ENCODE measurements at places on chromosomes 6 and 20.
A peak's percentile ranks its signal among the peaks of the same experiment; 100 is the strongest.

- DNase-seq: no peak
These were observed 55.6 kb upstream of the ZMYND8 start for GRCh38 chr20:47412083-47412482.

DNA sequence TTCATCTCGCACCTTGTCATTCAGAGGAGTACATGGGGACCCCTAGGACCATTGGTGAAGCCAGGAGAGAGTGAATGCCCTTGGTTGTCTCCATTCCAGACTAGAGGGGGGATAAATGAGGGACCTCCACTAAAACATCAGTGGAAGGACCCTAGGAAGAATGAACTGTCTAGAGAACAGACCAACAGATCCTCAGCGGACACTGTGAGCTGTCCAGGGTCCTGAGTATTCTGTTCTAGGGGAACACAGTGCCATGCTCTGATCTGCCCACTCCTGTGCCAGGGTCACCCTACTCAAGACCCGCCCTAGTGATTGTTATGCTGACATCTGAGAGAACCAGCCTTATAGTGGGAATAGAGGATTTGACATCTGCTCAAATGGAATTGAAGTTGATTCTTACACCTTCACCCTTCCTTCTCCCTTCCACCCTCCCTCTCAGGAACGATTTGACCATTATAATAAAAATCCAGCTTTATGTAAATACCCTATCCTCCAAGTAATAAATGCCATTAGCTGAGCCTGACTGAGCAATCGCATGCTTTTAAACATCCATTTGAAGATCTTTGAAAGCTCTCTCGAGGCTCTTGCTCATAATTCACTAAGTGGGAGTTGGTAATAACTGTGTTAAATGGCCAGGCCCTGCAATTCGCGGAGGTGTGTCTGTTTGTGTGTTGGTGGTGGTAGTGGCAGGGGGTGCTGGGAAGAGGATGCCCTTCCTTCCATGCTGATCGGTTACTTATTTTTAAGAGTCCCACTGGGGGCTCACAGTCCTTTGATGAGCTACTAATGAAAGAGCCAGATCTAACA, 43.6 kb upstream of the SLC32A1 start:
- DNase-seq: no peak

- no peak for DNase-seq
These were observed 107.0 kb downstream of the JARID2 start for GRCh38 chr6:15352845-15353244.

DNA sequence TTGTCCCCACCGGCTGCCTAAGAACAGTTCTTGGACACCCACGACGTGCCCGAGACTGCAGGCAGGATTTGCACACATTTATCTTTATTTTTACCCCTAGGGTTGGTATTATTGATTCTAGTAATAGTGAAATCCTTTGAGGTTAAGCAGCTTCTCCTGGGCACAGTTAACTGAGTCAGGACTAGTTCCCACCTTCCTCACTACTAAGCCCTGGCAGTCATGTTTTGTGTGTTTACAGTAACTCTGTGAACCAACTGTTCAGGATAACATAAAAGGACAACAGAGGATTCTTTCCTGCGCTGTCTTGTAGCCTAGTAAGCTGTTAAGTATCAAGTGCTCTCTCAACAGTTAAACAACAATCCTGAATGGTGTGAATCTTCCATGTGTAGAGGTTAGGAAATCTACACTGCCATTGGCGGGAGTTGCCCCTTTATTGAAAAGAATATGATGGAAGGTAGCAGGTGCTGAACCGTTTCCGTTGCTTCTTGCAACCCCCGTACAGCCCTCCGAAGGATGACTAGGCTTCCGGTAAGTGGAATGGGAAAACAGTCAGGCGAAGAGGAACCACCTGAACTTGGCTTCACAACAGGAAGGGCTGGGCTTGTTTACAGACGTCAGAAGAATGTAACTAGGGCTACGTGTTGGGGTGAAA, 979 bp upstream of the SOD2 start:
- DNase-seq: peak; percentile 63

GRCh38 chr6:115766745-115767462, 293.8 kb downstream of the FRK start:
- no peak for DNase-seq

GRCh38 chr6:157510323-157511188, 129.6 kb downstream of the ZDHHC14 start:
- no peak for DNase-seq

Data from CD4-positive, alpha-beta T cell treated with Interleukin-2 at 100 ng/mL for 4 hours (primary cell).